H1 (cell line): ENCODE measurements at places on chromosomes 4 and X. TPM values are rescaled to one million over a fixed set of nuclear protein-coding genes. Genes with fewer than 3 reads are reported as not detected.

PDHA2 gene
- not detected in 2 replicates for polyA plus RNA-seq

AWAT2 gene
- not detected in 2 replicates for polyA plus RNA-seq

MSANTD1 gene
- polyA plus RNA-seq = 0.23 and 0.39 TPM in 2 replicates

MAGED4 gene
- 19.3 and 30.9 TPM in 2 replicates for polyA plus RNA-seq

FRG1 gene
- polyA plus RNA-seq = 5.0 and 6.2 TPM in 2 replicates

RBMXL3 gene
- polyA plus RNA-seq = not detected in 2 replicates

CT45A3 gene
- polyA plus RNA-seq = not detected in 2 replicates

DDX60 gene
- 0.53 and 1.00 TPM in 2 replicates for polyA plus RNA-seq

RHOH gene
- polyA plus RNA-seq = 2.5 and 5.9 TPM in 2 replicates

TGIF2LX gene
- not detected in 2 replicates for polyA plus RNA-seq

FHIP1A gene
- 17.9 and 19.8 TPM in 2 replicates for polyA plus RNA-seq

CD99L2 gene
- polyA plus RNA-seq = 8.0 and 12.1 TPM in 2 replicates

PDLIM3 gene
- 8.1 and 8.9 TPM in 2 replicates for polyA plus RNA-seq

WAS gene
- 0.65 and 0.74 TPM in 2 replicates for polyA plus RNA-seq

BMX gene
- not detected in 2 replicates for polyA plus RNA-seq

ENPP6 gene
- 0.08 and 0.11 TPM in 2 replicates for polyA plus RNA-seq

FGFR3 gene
- polyA plus RNA-seq = 9.0 and 18.6 TPM in 2 replicates

PRR32 gene
- not detected in 2 replicates for polyA plus RNA-seq

AMOT gene
- 2.3 and 3.3 TPM in 2 replicates for polyA plus RNA-seq

SPANXN3 gene
- polyA plus RNA-seq = not detected in 2 replicates

OTC gene
- not detected in 2 replicates for polyA plus RNA-seq

MAGEE2 gene
- not detected in 2 replicates for polyA plus RNA-seq

CCNB3 gene
- polyA plus RNA-seq = 0.30 and 0.31 TPM in 2 replicates

CENPVL3 gene
- 11.3 and 15.6 TPM in 2 replicates for polyA plus RNA-seq

SGMS2 gene
- 0.85 and 1.3 TPM in 2 replicates for polyA plus RNA-seq

ARHGAP4 gene
- 23.9 and 42.4 TPM in 2 replicates for polyA plus RNA-seq

FANCB gene
- polyA plus RNA-seq = 0.89 and 1.9 TPM in 2 replicates

PFKFB1 gene
- 0.26 and 0.31 TPM in 2 replicates for polyA plus RNA-seq
